ENCODE measurements at places on chromosomes 4 and X.
A peak's percentile ranks its signal among the peaks of the same experiment; 100 is the strongest.

DNA sequence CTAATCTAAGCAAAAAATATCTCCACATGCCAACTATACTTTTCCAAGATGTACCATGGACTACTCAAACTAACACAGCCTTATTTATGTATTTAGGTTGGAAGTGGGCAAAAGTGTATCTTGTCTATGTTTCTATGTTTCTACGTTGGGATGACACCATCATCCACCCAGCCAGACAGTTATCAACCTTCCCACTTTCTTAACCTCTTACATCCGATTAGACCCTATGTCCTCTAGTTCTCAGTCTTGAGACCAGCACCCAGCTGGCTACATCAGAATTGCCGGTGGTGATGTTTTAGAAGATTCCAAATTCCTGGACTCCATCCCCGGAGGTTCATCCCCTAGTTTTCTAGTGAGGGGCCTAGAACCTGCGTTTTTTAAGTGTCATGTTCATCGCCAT, 1.0 kb upstream of the AASDH start:
- DNase-seq, result peak; percentile 26

DNA sequence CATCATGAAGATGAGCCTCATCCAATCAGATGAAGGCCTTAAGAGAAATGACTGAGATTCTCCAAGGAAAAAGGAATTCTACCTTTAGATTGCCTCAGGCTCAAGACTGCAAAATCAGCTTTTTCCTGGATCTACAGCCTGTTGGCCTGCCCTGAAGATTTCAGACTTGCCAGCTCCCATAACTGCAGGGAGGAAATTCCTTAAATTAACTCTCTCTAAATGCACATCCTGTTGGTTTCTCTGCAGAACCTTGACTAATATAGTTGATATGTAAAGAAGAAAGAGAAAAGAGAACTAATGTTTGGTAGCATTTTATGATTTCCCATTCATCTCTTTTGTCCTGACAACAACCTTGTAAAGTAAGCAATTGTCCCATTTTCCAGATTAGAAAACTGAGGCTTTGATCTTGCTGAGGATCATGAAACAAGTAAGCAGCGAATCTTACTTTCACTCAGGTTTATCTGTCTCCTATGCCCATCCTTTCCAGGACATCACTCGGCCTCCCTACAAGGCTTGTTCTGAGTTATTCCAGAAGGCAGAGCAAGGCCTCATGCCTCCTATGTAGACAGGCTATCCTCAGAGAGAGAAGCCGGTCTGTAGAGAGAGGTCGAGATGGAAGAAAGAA, 115.0 kb upstream of the LDB2 start:
- DNase-seq, result no peak

DNA sequence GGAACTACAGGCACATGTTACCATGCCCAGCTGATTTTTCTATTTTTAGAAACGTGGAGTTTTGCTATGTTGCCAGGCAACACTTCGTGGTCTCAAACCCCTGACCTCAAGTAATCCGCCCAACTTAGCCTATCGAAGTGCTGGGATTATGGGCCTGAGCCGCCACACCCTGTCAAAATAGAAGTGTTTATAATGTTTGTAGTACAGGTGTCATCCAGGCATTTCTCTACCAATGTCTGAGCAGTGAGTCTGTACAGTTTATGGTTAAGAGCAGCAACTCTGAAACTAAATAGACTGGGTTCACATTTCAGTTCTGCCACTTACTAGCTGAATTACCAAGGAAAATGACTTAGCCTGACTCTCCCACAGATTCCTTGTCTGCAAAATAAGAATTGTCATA, 460.4 kb upstream of the GALNT7 start:
- DNase-seq, result no peak

DNA sequence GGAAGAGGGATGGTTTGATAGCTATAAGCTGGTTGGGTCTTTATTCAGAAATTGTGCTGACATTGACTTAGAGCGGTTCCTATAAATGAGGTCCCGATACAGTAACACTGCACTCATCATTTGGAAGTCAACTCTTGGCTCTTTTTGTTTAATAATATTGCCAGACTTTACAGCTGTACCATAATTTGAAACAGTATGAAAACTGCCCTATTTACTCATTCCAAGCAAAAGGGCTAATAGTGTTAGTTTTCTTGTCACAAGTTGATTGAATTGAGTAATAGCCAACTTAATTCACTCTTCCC, 128.4 kb upstream of the LIMCH1 start:
- no peak for DNase-seq

- no peak for DNase-seq
Measured at GRCh38 chr4:169620880-169621248, 486 bp downstream of the CLCN3 start.

DNA sequence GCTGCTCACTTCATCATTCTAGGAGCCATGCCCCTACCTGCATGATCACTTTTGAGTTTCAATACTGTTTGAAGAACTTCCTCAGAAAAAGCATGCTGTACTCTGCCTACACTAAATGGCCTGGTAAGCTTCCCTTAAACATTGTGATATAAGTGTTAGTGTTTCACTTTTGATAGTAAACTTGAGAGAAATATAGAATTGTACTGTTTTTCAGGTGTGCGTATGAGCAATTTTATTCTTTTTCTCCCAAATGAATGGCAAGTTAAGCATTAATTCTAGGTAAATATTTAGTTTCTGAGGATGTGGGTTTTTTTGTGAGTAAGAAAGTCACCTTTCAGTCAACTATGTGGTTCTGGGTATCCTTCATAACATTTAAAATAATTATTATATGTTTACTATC, 484.5 kb downstream of the IL15 start:
- no peak for DNase-seq

- DNase-seq, result no peak
Measured at GRCh38 chr4:38821739-38822138, 17.1 kb upstream of the TLR1 start.

- DNase-seq, result peak; percentile 81
Measured at GRCh38 chrX:87338510-87338909, 179.1 kb upstream of the KLHL4 start.

- DNase-seq, result no peak
Measured at GRCh38 chrX:34631479-34632220, 25.4 kb downstream of the TMEM47 start.

DNA sequence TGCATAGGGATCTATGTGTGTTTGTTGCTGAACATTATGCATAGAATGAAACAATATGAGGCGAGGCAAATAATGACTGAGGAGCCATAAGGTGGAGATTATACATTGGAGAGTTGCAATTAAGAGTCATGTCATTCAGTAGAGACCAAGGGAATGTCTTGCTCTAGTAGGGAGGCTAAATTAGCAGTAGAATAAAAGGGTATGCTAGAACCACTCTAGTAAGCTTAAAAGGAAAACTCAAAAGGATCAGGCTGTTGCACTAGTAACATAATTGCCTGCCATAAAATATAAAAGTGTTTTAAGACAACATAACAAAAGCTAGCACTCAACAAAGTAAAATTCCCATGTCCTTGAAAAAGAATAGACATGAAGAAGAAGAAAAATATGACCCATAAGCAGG, 586.2 kb upstream of the DIAPH2 start:
- no peak for DNase-seq

GRCh38 chr4:140252141-140252741, 98.3 kb upstream of the MAML3 start:
- peak; percentile 52 for DNase-seq

- DNase-seq, result no peak
Measured at GRCh38 chr4:169059306-169060211, 49.5 kb upstream of the CBR4 start.
